ENCODE measurements at places on chromosomes 5 and 9.

DNA sequence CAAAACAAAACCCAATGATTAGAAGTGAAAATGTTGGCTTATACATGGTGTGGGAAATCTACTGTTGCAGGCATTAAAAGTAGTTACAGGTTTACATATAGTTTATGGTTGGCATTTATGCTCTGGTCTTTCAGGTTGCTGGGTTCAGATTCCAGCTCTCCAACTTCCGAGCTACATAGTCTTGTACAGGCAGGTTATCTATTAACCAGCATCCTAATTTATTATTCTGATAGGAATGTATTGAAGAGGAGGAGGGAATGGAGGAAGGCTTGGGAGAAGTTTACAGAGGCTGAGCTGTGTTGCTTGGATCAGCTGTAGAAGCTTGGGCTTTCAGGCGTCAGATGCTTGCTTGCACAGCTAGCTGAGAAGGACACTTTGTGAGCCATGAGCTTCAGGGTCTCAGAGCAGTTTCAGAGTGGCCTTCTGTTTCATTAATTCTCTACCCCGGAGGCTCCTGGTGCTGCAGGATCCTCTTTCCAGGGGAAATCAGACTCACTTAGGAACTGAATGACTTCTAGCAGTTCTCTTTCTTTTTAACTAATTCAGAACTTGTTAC is 11.7 kb upstream of the ERBIN start:
- no peak for DNase-seq

DNA sequence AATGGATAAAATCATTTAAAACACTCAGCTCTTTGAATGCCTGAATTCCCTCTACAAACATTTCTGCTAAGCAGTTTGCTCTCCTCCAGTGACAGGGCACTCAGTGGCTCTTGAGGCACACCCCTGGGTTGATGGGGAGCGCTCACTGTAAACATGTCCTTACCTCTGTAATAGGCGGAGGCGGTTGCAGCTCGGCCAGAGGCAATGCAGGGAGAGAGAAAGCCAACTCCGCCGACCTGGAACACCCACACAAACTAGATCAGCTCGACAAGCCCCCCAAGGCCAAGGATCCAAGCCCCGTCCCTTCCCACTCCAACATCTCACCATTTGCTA is 329 bp downstream of the CDC23 start:
- DNase-seq, result no peak

- DNase-seq, result no peak
Observed at GRCh38 chr5:76556511-76557221, 66.5 kb downstream of the F2RL2 start.

DNA sequence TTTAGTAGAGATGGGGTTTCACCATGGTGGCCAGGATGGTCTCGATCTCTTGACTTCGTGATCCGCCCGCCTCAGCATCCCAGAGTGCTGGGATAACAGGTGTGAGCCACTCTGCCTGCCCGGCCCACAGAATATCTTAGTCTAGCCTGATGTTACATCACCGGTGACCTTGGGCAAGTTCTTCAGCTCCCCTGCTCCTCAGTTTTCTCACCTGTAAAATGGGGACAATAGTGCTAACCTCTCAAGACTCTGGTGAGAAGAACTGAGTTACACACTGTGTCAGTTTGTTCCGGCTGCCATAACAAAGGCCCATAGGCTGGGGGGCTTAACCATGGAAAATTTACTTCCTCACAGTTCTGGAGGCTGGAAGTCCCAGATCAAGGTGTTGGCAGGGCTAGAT is 12.5 kb upstream of the HABP4 start:
- DNase-seq, result no peak

- DNase-seq, result no peak
Observed at GRCh38 chr9:99075246-99075912, 29.5 kb upstream of the TGFBR1 start.

GRCh38 chr5:173675287-173675996 is 59.0 kb upstream of the BOD1 start:
- DNase-seq, result no peak

DNA sequence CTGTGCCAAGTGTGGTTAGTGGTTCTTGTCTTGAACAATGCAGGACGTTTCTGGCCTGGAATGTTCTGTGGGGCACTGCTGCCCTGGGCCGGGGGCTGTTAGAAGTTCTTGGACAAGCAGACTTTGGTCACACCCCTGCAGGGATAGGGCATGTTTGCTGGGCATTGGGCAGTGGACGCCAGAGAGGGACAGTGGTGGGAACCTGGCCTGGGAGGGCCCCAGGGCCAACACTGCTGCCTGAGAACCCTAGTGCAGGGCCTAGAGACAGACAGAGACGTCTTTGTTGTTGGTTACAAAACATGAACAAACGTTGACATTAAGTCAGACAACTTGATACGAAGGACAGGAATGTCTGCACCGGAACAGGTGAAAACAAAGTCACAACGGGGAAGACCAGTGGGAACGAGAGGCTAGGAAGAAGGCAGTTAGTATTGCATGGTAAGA is 57.0 kb downstream of the WNK2 start:
- no peak for DNase-seq

DNA sequence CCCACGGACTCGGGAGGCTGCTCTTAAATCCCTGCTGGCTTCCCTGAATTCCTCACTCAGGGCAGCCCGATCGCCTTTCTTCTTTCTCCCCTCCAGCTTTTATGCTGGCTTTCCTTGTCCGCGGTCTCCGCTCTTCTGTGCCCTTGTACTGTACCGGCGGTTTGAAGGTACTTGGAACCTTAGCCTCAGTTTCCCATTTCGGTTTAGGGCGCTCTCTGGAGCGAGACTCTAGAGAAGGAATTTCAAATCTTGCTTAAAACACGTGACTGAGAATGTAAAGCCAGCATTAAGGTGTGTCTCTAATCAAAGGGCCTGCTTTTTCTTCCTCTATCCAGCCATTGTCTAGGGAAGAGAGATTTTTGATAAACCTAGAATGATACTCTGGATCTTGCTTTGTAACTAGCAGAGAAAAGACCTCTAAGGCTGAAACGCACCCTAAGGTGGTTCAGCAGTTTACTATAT is 650 bp downstream of the GPR107 start:
- no peak for DNase-seq

- no peak for DNase-seq
Observed at GRCh38 chr5:103259705-103260355, 1.3 kb downstream of the MACIR start.

DNA sequence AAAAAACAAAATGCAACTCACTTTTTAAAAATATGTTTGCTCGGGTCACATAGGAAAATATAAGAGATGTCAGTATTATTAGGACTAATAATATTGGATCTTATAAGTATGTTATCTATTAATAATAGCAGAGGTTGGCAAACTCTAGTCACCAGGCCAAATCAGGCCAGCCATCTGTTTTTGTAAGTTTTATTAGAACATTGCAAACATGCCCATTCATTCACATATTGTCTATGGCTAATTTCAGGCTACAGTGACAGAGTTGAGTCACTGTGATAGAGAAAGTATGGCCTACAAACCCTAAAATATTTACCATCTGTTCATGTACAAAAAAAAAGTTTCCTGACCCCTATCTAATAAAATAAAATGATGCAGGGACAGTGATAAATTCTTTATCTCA is 97.7 kb upstream of the CDH6 start:
- DNase-seq, result no peak

DNA sequence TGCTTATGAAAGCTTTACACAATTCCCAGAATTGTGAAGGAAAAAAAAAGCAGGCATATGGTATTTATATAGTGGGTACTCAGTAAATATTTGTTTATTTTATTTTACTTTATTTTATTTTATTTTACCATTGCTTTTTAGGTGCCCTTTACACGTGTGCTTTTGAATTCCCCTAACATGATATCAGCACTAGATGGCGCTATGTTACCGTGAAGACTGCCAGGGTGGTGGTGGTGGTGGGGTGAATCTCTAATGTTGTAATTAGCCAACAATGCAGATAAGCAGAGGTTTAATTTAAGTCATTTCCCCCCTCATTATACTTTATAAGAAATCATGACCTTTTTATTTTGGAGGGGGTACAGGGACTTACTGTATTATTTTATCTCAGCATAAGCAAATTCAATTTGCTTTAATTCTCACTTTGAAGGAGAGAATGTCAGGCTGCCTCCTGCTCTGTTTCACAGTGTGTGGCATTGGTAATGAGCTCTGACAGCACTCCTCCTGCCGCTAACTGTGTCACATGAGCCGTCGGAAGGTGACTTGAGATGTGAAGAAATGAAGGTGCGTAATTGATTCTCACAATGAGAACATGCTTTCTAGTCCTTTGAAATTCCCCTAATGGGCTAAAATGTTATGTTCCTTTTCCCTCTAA is 165.6 kb downstream of the YTHDC2 start:
- DNase-seq, result peak; percentile 45

- no peak for DNase-seq
Observed at GRCh38 chr5:122943050-122943698, 93.4 kb downstream of the PPIC start.

GRCh38 chr9:96025995-96026602 is 150.6 kb downstream of the ERCC6L2 start:
- peak; percentile 47 for DNase-seq

GRCh38 chr9:129863059-129863690 is 27.9 kb downstream of the USP20 start:
- DNase-seq, result no peak

DNA sequence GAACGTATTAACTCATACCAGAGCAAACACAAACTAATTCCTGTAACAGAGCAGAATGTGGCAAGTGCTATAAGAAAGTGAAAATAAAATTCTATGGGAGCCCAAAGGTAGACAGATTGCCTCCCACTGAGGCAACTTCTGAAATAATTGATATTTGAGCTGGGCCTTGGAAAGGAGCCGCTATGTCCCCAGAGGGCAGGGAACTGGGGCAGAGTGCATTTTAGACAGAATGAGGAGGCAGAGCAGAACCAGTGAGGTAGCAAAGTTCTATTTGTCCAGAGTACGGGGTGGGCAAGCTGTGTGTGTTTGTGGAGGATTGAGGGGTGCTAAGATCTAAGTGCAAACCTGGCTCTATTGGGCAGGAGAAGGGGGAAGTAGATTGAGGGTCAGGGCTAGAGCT is 19.8 kb downstream of the CDO1 start:
- DNase-seq, result no peak

GRCh38 chr9:134642385-134643181 is 980 bp downstream of the COL5A1 start:
- peak; percentile 14 for DNase-seq

DNA sequence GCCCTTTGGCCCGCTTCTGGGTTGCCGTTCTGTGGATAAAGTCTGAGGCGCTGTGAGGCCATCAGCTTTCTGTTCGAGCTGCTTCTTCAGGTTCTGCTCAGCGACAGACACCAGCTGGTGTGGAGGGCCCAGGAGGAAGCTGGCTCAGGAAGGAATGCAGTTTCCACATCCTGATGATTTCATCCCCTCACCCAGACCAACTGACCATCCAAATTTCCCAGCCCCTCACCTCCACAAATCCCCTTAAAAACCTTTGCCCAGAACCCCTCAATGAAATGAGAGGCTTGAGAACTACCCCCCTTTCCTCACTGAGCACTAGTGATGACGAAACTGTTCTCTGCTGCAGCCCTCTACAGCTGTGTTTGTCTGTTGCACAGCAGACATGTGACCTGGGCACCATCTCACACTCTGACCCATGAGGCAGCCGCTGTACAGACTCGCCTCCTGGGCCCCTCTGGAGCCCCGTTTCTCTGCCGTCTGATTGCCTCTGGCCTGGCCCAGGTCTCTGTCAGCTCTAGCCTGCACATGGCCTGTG is 45.4 kb downstream of the SPATA31C2 start:
- no peak for DNase-seq

DNA sequence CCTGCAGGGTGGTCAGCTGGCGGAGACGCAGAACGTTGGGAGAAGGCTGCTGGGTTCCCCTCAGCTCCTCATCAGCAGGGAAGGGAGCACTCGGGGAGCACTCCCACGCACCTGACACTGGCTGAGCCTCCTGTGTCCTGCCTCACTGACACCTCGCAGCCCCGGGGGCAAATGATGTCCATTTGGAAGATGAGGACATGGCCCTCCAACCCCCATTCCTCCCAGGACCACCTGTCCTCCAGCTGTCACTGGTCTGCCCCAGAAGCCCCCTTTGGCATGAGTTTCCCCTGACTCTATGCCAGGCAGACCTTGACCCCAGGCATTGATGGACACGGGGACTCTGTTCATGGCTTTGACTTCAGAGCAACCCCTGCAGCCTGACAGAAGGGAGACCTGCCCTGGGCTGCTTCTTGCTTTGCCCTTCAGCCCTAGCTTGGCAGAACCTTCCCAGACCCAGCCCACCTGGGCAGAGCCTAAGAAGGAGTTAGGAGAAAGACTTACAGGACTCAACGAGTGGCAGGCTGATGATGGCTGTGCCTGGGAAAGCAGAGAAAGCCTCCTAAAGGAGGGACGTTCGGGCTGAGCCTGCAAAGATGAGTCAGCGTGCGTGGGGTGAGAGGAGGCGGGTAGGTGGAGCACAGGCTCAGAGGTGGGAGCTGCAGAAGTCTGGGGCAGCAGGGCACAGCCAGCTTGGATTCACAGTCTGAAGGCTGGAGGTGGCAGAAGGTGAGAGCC is 90.6 kb downstream of the LMX1B start:
- DNase-seq, result no peak

DNA sequence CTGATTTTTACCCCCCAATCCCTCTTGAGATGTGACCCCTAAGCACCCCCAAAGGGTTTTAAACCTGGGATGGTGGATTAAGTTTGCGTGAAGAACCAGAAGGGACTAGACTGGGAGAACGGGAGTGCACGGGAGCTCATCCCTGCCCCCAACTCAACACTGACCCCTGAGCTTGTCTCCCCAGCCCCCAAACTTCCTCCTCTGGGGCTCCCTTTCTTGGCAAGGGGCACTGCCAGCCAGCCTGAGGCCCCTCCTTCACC is 5.0 kb upstream of the SET start:
- no peak for DNase-seq

GRCh38 chr5:31561946-31562345 is 29.8 kb downstream of the C5orf22 start:
- DNase-seq, result no peak

- no peak for DNase-seq
Observed at GRCh38 chr5:135950611-135951010, 4.2 kb downstream of the LECT2 start.

- no peak for DNase-seq
Observed at GRCh38 chr5:135308752-135309151, 90.3 kb downstream of the MACROH2A1 start.

- DNase-seq, result no peak
Observed at GRCh38 chr9:76534026-76534425, 75.0 kb downstream of the GCNT1 start.

GRCh38 chr5:175351897-175352590 is 91.9 kb downstream of the DRD1 start:
- no peak for DNase-seq

GRCh38 chr9:105355781-105356180 is 92.1 kb upstream of the FSD1L start:
- no peak for DNase-seq

DNA sequence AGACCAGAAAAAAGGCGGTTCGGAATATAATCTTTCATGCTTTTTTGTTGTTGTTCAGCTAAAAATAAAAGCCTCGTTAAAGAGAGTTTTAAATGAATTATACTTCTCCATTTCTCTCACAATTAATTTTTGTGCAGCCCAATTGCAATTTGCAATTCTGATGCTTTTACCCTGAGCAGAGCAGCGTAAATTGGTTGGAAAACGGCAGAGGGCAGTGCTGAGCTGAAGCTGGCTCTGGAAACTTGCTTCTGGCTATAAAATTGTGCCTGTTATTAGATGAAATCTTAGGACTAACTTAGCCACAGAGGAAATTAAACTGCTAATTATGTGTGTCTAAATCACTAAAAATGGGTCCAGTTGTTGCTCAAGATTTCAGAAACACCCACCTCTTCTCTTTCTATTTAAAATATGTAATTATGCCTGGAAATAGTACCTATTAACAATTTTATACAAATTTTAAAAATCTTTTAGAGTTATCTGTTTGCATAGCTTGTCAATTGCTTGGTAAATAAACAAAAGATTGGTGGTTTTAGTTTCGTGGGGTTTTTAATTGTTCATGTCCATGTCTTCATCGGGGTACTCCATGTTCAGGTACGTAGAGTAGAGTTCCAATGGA is 441.8 kb upstream of the TLE4 start:
- peak; percentile 70 for DNase-seq
